ENCODE measurements at places on chromosomes 2 and 18.

DNA sequence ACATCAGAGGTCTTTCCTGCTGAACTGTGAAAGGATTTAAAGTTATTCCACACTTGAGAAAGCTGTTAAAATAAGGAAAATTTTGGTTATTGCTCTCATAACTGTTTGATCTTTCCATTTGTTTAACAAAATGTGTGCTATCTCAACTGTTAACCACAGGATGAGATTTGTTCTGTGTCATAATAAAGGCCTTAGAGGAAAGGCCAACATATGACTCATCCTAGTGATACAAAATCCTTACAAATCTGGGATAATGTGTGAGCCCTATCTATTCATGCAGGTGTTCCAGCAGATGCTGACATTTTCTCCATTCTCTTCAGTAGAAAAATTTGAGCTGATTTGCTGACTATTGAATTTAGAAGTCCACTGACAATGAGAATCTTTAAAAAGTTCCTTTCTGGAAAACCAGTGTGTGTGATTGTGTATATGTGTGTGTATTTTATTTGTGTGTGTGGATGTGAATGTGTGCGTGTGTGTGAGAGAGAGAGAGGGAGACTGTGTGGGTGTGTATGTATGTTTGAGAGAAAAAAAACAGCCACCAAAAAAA is 1111.9 kb upstream of the GYPC start:
- no peak for DNase-seq

- DNase-seq, result no peak
These were observed 56.7 kb downstream of the ABCB11 start for GRCh38 chr2:168974428-168974827.

- peak; percentile 83 for DNase-seq
These were observed 32.1 kb upstream of the SIGLEC15 start for GRCh38 chr18:45793264-45793965.

- no peak for DNase-seq
These were observed 12.7 kb upstream of the CABLES1 start for GRCh38 chr18:23122334-23123229.

DNA sequence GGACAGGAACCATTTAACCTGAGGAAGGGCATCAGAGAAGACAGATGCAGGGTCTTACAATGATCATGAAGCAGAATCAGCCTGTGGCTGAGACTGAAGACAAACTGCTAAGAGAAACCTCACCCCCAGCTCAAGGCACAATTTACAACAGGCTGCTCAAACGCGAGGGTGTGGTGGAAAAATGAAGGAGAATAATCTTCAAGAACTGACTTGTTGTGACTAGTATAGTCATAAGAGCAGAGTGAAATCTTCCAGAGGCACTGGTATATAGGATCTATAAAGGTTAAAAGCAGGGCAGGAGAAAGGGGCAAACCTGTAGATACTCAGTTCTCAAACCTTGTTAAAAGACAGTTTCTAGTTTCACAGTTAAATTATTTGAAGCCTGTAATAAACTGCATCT is 1155.8 kb upstream of the TMEFF2 start:
- no peak for DNase-seq

DNA sequence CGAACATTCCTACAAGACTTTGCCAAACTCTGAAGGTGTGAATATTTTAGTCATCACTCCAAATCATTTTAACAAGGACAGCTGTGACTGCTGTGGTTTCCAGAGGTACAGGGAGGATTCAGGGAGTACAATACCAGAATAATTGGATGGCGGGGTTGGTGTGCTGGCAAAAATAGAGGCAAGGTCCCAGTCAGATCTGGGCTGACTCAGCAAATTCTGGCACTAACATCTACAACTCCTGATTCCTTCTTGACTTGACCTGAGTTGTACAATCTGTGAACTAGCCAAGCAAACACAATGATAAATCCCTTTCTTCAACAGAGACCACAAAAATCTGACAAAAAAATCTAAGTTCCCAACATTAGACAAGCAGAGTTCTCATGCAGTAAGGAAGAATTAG is 40.4 kb downstream of the RMP24 start:
- no peak for DNase-seq

DNA sequence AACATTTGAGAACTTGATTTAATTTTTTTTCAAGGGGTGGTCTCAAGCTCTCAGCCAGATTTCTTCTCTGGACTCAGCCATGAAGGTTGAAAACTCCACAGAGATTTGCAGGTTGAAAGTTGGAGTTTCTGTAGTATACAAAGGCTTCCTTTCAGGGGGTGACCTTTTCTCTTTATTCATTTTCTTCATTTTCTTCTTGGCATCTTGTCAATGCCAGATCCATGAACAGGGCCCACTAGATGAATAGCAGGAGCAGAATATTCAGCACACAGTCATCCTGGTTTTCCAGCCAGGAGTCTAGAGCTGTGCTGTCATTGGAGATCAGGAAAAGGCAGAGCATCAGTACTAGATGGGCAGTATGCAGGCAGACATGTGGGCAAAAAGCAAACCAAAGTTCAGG is 62.0 kb downstream of the INSIG2 start:
- no peak for DNase-seq

DNA sequence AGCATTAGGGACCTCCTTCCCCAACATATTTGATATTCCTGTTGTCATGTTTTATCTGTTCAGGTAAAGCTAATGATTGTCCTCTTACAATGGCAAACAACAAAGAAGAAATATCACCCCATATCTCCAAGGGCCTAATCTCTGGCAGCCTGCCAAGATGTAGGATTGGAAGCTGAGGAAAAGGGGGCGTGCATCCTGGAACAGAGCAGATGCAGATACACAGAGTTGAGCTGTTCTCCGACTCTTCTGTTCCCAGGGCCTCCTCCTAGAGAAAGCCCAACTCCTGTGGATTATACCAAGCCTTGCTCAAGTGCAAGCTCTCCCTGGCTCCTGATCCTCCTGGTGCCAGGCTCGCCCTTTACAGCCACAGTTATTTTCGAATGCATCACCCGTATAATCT is 35.2 kb upstream of the CD207 start:
- no peak for DNase-seq

DNA sequence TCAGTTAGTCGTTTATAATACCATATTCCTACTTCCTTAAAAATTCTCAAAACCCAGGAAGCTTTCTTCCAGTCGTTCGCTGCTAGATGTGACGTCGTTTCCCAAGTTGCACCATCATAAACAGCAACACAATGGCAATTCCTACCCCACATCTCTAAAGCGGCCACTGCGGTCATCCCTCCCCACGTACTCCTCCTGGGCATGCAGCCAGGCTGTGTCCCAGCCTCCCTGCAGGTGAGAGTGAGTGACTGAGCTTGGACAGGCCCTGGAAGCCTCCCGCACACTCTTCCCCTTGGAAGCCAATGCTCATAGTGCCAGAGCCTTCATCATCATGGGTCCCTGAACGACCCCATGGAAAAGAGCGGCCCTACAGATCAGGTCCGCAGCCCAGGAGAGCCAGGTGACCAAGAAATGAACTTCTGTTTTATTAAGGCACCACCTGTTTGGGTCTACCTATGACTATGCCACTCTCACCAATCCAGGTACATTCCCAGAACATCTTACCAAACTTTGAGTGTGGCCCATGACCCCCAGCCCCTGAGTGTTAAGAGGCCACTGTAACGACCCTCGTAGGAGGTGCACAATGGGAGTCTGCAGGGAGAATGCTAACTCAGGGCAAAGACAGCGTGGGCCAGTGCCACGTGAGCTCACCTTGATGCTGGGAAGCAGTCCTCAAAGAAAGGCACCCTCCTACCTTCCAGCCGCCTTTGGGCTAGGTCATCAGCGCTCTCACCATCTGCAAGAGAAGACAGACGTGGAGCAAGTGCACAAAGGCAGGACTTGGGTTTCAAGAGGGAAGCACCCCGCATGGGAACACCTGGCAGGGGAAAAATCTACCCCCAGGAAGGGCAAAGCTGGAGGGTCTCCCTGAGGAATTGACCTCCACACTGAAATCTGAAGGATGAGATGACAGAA is 74.7 kb upstream of the RAB6C start:
- no peak for DNase-seq

DNA sequence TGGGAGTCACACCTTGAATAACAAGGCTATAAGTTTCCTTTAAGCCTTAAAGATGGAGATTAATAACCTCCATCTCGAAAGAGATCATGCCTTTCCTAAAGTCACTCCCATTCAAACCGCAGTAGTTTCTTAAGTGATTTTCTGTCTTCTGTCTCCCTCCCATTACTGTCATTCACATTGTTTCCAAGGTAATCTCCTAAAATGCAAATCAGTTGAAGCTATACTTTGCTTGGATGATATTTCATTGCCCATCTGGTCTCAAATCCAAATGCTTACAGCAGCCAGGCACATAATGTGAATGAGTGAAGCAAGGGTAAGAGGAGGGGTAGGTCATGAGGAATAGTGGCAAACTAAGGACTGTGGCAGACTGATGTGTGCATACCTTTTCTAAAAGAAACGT is 116.4 kb downstream of the CCDC141 start:
- DNase-seq, result no peak

- DNase-seq, result peak; percentile 6
These were observed 232.4 kb downstream of the CALCRL start for GRCh38 chr2:187215532-187216240.

DNA sequence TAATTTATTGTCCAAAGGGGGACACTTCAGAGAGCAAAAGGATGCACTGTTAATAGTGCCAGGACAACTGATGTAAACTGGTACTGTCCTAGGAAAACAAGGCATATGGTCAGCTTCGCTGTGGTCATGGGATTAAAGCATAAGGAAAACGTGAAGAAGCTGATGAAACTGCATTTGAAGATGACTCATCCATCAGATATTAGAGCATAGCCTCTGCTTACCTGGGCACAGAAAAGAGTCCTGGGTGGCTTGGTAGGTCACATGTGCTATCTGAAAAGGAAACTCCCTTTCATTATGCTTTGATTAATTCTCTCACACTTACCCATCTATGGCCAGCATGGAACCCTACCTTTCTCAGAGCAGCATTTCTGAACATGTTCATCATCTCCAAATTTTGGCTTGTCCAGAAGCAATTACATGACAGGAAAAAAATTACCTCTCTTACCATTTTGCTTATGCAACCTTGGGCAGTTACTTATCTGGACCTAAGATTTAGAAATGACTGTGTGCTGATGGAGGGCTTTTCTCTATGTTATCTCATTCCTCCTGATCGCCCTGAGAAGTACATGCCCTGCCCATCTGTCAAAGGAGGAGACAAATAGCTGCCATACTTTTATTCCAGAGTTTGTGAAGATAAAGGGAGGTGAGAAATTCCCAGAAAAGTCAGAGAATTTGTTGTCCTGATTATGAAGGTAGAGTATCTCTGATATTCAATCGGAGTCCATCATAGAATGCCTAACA is 275.3 kb upstream of the SLC14A2 start:
- no peak for DNase-seq
